ENCODE measurements at places on chromosomes 2 and 18.

DNA sequence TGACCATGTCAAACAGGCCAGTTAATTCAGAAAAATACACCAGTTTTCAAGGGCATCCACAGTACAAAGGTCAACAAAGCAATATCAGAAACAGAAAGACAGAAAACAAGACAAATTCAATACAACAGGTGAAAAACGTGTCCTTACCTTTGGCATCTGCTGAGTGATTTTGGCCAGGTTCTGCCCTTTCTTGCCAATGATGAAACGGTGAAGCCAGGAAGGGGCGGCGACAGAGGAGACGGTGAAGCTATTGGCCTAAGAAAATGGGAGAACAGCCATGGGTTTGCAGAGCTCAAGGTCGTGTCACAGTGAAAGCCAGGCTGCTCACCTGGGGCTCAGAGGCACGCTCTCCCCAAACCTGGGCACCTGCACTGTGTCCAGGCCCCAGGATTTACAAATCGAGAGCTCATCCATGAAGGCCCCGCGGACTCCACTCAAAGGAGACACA, 60.5 kb downstream of the HDLBP start:
- no peak for DNase-seq

GRCh38 chr2:58056192-58056916, 9.7 kb downstream of the VRK2 start:
- DNase-seq, result no peak

GRCh38 chr2:152037743-152038435, 61.0 kb downstream of the CACNB4 start:
- no peak for DNase-seq

DNA sequence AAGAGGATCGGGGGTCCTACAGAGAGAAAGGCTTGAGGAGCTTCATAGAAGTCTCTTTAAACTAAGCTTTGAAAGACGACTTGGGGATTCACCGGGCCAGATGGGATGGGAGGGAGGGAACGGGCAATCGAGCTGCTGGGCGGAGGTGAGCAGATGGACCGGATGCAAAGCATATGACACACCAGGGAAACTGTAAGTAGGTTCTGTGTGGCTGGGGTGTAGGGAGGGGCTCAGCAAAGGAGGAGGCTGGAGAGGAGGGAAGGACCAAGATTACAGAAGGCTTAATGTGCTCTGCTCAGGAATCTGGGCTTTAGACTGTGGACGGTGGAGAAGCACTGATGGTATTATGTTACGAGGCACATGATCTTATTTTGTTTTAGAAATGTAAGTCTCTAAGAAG, 131.5 kb downstream of the MAIP1 start:
- DNase-seq, result no peak

- DNase-seq, result no peak
Observed at GRCh38 chr2:10289891-10290290, 12.8 kb upstream of the HPCAL1 start.

DNA sequence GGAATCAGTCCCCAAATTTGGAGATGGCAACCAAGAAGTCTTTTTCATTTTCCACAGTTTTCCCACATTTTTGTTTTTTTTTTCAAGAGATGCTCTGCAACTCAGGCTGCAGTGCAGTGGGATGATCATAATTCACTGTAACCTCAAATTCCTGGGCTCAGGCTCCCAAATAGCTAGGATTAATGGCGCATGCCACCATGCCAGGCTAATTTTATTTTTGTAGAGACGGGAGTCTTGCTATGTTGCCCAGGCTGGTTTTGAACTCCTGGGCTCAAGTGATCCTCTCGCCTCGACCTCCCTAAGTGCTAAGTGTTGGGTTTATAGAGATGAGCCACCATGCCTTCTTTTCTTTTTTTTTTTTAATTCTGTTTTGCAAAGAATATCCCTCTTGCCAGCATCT, 35.2 kb downstream of the PCBP1 start:
- DNase-seq, result no peak

DNA sequence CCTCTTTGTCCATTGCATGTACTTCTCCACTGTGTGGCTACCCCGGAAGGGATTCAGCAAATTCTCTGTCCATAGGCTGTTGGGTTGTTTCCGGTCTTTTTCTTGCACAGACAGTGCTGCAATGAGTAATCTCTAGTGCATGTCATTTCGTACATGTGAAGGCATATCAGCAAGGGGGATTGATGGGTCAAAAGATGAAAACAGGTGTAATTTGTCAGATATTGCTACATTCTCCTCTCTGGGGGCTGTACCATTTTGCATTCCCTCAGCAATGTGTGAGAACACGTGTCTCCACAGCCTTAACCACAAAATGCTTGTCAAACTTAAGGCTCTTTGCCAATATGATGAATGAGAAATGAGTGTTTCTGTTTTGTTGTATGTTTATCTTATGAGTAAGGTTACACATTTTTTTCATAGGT, 60.5 kb downstream of the KLHL29 start:
- DNase-seq, result no peak

DNA sequence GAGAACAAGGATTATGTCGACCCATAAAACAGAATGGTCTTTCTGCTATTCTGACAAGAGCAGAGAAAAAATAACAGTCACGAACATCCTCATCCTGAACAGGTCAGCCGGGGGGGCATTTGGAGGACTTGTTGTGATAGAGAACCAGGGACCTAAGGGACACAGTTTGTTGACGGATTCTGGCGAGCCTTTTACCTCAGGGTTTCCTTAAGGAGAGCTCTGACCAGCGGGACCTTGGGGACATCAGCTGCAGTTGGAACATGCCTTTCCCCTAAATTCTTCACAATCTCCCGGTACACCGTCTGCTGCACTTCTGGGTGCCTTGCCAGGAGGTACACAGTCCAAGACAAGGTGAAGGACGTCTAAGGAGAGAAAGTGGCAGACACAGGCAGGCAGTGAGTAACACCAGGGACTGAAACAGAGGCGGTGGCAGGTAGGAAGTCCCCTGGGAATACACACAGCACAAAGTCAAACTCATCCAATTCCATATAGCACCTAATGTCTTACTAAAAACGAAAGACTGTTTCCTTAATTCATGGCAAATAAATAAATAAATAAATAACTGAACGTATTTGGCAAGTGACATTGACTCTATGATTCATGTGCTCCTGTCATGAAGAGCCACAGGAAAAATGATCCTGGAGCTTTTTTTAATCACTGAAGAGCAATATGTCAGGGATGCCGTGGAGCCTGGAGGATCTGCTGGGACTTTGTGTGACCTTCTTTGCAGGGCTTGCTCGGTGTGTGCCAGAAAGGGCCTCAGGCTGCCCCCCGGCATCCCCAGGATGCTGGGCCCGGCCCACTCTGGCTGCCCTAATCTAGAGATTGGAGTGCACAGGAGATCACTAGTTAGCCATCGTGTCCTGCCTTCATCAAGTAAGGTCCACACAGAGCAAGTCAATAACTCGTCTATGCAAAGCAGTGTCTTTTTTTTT, 24.7 kb downstream of the CYP27C1 start:
- DNase-seq, result no peak

GRCh38 chr2:168758970-168759820, 43.2 kb upstream of the NOSTRIN start:
- DNase-seq, result no peak

DNA sequence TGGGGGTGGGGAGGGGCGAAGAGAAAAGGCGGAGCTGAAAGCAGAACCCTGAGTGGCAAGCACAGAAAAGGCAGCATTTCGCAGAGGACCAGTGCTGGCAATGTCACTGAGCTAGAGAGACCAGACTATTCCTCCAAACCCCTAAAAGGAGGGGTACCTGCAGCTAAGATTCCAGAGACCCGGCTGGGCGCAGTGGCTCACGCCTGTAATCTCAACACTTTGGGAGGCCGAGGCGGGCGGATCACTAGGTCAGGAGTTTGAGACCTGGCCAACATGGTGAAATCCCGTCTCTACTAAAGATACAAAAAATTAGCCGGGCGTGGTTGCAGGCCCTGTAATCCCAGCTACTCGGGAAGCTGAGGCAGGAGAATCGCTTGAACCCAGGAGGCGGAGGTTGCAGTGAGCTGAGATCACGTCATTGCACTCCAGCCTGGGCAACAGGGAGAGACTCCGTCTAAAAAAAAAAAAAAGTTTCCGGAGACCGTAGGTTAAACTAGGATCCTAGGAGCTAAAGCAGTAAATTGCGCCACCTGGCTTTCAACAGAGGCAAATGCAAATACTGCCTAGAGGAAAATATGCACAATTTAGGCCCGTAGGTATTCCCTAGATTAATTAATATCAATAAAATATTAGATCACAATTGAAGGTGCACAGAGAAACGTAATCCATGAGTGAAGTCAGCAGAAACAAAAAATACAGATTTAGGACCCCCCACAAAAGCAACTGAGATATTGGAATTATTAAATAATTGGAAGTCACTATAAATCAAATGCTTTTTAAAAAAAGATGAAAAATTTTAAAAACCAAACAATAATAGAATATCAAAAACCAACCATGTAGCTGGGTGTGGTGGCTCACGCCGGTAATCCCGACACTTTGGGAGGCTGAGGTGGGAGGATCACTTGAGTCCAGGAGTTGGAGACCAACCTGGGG, 4.9 kb downstream of the UCN start:
- no peak for DNase-seq

DNA sequence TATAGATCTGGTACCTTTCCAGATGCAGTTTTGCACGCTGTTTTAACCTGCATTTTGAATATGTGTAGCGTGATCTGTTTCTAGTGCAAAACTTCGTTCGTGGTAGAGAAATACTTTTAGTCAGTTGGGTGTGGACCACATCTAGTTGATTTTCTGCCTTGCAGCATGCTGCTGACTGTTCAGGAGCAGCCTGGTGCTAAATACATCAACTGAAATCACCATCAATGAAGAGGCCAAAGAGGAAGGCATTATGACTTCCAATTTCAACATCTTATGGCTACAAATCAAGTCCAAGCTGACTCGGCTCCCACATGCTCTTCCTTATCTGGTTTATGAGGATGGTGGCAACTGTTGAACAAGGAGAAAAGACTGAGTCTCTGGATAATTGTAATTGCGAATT, 298.5 kb downstream of the ZNF521 start:
- DNase-seq, result no peak

DNA sequence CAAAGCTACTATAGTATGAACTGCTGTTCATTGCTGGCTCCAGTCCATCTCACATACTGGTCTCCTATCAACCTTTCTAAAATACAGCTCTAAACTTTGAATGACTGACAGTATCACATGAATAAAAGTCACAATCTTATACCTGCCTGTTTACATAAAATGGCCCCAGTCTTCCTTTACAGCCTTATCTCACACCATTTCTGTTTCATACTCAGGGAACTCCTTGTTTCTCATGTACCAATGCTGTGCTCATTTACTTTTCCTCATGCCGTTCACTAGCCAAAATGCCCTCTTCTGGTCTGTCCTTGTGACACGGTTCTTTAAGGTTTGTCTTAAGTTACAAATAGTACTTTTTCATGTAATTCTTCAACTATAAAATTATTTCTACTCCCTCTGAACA, 6.2 kb downstream of the ATP5MC3 start:
- DNase-seq, result no peak

- no peak for DNase-seq
Observed at GRCh38 chr2:205748639-205749038, 66.3 kb downstream of the NRP2 start.

DNA sequence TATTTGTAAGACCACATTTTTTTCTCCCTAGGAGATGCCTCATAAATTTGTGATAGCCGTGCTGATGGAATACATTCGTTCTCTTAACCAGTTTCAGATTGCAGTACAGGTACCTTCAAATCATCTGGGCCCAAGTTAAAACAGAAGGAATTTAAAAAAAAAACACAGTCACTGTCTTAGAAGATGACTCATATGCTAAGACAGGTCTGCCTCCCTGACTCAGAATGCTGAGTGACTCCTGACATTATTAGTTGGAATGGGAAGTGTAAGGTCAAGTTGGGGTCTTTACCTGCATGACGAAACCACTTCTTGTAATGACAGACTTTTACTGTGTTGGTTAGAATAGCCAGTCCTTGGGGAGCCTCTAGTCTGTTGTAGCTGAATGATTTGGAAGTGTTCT, 26.3 kb downstream of the RMC1 start:
- DNase-seq, result no peak

DNA sequence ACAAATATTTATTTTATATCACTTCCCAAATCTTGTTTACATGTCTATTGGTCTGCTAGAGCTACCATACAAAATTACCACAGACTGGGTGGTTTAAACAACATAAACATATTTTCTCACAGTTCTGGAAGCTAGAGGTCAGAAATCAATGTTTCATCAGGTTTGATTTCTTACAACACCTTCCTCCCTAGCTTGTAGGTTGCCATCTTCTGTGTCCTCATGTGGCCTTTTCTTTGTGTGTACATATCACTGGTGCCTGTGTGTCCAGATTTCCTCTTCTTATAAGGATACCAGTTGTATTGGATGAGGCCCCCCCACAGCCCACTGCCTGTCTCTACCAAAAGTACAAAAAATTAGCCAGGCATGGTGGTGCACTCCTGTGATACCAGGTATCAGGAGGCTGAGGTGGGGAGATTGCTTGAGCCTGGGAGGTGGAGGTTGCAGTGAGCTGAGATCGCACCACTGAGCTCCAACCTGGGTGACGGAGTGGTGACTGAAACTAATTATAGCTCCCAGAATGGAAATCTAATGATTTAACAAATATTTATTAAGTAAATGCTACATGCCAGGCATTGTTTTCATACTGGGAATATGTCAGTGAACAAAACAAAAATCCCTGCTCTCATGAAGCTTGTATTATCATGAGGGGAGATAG, 13.6 kb downstream of the EML4 start:
- DNase-seq, result no peak

DNA sequence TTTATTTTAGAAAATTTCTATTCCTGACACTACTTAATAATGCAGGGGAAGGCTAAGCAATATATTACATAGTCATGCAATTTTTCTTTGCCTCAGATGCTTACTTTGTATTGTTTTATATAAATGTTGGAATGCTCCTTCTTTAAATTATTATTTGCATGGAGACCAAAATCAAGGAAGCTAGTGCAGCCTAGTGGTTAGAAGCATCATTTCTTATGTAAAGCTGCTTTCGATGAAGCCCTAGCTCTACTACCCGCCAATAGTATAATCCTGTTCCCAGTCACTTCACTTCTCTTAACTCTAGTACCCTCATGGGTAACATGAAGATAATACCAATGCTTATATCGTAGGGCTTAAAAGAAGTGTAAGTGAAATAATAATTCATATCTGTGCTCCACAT, 198.9 kb downstream of the LRATD1 start:
- DNase-seq, result no peak

- no peak for DNase-seq
Observed at GRCh38 chr18:35683021-35683420, 101.5 kb downstream of the GALNT1 start.

DNA sequence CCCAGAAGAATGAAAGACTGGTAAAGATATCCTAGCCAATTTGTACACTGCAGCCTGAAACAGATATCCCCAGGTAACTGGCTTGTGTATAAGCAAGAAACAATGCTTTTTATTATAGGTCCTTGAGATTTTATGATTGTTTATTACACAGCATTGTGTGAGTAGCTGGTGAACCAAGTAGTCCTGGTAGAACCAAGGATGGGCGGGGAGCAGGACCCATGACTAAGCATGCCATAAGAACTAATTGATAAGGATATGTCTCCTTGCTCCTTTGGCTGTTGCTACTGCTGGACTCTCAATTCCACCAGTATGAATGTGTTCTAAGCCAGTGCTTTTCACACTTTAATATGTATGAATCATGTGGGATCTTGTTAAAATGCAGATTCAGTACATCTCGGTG, 12.3 kb upstream of the ALMS1 start:
- DNase-seq, result no peak

Measured in BJ (cell line).